ENCODE measurements at places on chromosomes 1 and 21.
A peak's percentile ranks its signal among the peaks of the same experiment; 100 is the strongest.

DNA sequence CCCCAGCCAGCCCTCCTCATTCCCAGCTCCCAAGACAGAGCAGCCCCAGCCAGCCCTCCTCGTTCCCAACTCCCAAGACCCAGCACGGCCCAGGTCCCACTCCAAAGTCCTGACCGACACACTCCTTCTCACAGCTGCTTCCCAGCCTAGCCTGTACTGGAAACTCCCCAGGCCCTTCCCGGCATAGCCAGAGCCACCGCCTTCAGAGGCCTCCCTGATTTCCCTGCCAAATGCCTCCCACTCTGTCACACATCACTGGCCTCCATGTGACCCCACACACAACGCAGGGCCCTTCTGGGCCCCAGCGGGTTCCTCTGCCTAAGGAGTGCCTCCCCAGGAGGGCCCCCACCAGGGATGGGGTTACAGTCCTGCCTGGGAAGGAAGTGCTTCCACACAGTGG is 2.8 kb downstream of the UBE2J2 start:
- DNase-seq, result no peak

DNA sequence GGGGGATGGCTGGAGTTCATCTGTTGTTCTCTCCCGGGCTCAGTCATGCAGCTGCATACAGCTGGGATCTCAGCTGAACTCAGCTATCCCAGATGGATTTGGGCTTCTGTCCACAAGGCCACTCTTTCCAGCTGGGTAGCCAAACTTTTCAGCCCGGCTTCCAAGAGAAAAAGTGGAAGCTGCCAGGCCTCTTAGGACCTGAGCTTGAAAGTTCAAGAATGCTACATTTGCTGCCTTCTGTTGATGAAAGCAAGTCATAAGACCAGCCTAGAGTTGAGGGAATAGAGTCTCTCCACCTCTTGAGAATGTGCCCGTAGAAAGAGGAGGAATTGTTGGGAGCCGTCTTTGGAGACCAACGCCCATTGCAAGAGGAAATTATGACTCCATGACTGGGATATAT is 95.3 kb downstream of the C1orf21 start:
- no peak for DNase-seq

- peak; percentile 77 for DNase-seq
These were observed 6.3 kb downstream of the INTS11 start for GRCh38 chr1:1318131-1318652.

DNA sequence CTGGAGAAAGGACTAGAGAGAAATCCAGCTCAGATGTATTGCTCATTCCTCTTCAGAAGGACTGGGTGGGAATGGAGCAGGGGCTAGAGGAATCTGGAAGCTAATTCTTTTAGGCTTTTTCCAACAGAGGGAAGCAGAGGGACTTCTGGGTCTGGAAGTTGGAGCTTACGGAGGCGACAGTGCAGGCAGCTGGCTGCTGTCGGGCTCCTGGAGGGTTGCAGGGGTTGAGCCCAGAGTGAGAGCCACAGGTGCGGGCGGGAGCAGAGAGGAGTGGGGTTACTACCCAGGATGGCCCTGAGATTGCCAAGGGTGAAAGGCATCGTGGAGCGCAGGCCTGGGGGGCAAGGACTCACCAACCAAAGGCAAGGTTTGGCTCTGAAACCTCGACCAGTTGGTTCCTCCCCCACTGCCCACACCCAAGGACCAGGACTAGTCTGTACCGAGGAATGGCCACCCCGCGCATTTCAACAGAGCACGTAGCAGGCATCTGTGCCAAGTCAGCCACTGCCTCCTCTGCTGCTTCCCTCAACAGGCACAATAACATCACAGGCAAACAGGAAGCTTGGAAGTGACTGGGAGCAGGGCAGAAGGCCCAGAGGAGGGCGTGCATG is 22.7 kb upstream of the EDN2 start:
- no peak for DNase-seq

DNA sequence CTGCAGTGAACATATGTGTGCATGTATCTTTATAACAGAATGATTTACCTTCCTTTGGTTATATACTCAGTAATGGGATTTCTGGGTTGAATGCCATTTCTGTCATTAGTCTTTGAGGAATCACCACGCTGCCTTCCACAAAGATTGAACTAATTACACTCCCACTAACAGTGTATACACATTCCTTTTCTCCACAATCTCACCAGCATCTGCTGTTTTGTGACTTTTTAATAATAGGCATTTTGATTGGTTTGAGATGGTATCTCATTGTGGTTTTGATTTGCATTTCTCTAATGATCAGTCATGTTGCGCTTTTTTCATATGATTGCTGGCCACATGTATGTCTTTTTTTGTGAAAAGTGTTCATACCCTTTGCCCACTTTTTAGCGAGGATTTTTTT is 680.5 kb downstream of the PTPRC start:
- DNase-seq, result peak; percentile 32

DNA sequence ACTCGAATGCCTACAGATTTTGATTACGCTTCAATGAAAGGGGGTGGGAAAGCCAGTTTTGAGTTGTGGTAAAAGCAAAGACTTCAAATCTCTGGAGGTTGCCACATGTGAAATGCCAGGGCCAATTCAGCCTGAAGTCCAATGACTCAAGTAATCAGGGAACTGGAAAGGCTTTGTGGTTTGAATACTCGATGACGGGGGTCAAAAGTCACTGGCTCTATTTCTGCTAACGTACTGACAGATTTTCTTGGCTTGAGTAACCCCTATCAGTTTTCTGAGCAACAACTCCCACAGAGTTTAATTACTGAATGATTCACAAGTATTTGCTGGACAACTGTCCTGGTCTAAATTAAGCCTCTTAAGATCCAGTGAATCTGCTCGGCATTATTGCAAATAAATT is 152.2 kb downstream of the SIPA1L2 start:
- peak; percentile 75 for DNase-seq

GRCh38 chr1:58780836-58781452 is 2.9 kb downstream of the JUN start:
- DNase-seq, result no peak

DNA sequence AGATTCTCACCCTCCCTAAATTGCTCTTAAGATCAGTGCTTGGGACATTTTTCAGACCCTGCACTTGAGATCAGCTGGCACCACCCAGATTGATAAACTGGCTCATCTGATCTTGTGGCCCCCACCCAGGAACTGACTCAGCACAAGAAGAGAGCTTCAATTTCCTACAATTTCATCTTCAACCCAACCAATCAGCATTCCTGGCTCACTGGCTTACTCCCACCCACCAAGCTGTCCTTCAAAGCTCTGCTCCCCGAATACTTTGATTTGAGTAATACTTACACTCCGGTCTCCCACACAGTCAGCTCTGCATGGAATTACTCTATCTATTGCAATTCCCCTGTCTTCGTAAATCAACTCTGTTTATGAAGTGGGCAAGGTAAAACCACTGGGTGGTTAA is 461.9 kb upstream of the RGS18 start:
- no peak for DNase-seq

DNA sequence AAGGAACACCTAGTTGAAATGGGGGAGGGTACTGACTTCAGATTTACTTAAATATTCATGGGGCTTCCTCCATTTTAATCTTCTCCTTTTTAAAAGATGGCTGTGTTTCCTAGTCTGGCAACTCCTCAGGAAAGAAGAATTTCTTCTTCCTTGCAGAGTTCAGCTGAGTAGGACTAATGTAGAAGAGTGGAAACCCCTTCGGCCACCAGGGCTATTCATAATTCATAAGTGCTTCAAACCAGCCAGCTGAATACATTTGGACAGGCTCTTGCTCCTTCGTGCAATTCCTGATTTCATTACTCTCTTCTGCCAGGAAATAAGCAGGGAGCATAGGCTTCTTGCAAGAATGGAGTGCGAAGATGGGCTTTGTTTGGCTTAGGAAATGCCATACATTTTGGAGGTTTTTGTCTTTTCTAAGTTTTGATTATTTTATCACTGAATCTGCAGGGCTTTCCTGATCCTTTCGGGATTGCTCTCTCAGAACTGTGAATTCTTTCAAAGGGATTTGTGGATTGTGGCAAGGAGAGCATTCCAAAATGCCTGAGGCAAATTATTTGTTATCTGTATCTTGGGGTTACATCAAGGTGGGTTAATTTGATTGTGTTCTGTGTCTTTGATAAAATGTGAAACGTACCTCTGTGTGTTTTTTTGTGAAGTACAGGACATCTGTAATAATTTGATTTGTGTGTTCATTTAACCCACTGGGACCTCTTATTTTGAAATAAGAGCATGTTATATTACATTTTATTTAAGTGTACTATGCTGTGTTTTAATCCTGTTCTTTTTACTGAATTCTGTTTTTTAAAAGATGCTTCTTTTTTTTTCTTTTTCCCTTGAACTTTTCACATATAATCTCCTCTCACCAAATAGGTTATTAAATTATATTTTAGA is 179.4 kb upstream of the SGIP1 start:
- peak; percentile 79 for DNase-seq

DNA sequence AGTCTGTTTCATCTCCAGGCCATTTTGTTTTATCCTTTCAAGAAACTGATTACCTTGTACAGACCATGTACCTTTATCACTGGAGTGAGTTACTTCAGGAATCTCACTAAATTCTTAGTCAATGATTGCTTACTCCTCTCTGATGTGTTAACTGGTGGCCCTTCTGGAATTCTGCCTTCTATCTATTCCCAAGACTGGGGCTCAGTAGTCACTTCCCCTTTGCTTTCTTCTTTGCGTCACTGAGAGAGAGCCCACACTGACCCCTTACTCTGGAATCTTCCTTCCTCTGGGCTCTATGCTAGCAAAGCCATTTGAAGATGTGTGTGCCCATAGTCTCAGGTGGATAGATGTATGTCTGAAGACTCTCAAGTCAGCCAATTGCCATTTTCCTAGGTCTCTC is 34.6 kb downstream of the XCL2 start:
- no peak for DNase-seq

DNA sequence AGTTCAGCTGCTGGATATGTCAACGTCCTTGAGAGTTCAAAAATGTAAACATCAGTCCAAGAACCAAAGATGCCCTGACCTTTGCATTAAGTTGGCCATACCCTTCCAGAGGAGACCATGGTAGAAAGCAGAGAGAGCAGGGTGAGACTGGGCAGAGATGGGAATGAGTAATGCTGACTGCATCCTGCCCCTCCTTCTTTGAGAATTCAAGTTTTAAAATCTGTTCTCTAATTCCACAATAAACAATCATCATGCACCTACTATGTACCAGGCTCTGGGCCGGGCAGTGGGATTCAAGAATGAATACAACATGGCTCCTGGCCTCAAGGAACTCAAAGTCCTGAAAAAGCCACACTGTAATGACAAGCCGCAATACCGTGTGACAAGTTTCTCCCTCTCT is 3.9 kb upstream of the HAO2 start:
- DNase-seq, result no peak

DNA sequence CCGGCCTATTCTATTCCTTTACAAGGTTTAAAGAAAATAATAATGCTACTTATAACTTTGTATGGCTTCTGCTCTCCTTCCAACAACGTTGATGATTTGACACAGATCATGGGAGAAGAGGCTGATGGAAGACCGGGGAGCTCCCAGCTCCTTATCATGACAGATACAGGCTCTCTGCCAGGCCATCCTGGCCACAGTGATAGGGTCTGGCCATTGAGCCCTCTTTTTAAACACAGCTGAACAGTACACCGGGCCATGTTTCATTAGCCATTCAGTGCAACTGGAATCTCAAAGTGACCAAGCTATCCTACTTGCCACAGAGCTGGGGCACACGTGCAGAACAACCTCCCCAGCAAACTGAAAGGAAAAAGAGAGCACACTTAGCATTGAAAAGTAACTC is 34.9 kb downstream of the DNAJC11 start:
- no peak for DNase-seq

DNA sequence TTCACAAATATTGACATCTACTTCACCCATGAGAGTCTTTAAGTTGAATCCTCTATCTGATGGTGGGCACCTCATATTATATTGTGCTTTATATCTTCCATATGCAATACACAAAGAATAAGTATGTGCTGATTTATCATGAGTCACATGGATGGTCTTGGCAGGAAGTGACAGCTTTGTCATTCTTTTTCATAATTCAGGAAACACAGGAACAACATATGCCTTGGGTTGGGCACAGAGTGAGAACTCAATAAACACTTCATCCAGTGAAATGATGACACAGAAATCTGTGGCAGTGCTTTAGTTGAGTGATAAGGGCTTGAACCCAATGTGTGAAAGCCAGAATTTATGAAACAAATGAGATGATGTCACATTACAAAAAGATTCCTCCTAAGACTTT is 41.2 kb downstream of the GADD45A start:
- no peak for DNase-seq

GRCh38 chr1:212496682-212497081 is 64.0 kb downstream of the NENF start:
- DNase-seq, result no peak

- DNase-seq, result no peak
These were observed 14.0 kb upstream of the ZNF692 start for GRCh38 chr1:248872752-248873408.

DNA sequence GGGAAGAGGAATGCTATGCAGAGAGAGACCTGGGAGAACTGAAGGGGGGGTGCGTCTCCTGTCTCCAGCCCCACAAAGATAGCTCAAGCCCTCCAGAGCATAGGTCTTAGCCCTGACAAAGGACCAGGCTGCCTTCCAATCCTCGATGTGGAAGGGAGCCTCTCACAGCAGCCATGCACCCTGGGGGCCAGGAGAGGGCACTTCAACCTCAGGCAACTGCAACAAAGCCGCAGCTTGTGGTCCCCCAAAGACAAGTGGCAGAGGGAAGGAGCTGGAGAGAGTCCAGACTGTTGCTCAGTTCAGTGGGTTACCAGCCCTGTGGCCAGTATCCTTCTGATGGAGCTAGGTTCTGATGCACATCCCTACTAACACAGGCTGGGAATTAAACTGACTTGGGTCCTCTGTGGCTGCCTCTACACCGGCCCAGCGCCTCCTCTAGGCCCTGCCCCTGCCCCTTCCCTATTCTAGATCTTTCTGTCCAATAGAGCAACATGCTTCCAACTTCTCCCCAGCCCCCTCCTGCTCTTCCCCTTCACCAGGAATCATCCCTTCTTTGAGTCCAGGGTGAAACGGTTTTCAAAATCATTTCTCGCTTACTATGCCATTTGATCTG is 100.7 kb upstream of the SPATA6 start:
- peak; percentile 26 for DNase-seq

DNA sequence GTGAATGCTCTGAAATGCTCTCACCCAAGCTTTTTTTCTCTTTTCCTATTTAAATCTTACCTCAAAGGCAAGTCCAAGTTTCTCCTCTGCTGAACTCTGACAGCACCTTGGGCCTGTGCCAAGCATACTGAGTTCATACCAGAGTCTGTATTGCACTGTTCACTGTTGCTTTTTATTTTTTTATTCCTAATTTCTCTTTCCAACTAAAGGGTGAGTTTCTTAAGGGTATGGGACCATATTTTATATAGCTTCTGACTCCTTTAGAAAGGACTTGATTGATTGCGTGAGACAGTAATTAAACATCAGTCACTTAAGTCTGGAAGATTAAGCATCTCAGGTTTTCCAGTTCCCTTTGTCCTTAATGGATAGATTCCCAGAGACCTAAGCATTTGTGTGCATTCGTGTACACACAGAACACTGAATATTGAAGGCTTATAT is 69.9 kb downstream of the CACHD1 start:
- no peak for DNase-seq

Data from fibroblast of skin of left quadriceps (primary cell).